ENCODE measurements at places on chromosomes 5 and 9.

DNA sequence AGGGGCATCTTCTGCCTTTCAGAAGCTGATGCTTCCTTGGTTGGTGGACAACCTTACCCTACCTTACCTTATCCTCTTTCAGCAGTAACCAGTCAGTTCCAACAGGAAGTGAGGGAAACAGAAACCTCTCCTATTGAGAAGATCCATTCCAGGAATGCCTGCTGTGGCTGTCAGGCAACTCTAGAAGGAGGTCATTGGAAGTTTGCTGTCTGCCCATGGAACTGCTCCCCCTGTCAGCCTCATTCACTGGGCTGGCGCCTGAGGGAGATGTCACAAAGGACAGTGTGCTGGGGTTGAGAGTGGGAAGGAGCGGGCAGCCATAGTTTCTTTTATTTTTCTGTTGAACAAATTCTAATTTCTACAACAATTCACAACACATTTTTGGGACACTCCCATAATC lies 54.7 kb downstream of the IRX1 start:
- no peak for DNase-seq

DNA sequence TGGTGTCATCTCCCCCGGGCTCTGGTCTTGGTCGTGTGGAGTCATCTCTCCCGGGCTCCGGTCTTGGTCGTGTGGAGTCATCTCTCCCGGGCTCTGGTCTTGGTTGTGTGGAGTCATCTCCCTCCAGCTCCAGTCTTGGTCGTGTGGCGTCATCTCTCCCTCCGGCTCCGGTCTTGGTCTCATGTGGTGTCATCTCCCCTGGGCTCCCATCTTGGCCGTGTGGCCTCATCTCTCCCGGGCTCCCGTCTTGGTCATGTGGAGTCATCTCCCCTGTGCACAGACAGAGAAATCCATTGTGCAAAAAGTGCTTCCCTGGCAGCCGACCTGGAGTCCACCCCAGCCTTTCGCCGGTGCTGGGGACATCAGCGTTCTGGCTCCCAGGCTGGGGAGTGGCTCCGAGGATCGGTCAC lies 91.1 kb upstream of the CACNA1B start:
- DNase-seq, result no peak

DNA sequence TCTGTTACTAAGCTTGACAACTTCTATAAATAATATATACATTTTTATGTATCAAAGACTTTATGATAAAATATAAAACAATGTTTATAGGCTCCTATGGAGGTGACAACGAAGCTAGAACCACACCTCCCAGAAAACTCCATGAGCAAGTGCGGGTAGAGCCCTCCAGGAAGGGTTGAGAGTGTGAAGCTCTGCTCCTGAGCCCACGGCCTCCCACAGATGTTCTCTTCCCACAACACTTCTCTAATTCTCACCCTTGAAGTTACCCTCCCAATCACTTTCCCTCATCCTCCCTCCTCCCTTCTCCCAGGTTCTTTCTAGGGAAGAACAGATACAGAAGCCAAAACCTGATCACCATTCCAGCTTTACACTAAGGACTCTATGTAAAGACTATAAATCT lies 427.6 kb downstream of the SPOCK1 start:
- no peak for DNase-seq

DNA sequence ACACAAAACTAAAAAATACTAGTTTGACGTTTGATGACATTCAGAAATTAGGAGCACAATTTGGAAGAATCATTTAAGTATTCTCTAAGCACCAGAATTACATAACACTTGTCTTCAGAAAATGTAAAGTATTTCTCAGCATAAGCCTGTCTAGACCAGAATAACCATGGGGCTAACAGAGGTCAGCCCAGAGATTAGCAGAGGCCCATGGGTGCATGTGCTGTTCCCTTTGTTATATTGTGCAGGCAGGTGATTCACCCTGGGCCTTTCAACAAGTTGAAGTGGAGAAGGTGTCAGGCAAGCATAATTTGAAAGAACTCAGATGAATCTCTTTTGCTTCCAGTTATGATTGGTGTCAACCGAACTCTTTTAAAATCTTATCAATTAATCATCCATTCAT lies 227.9 kb downstream of the LURAP1L start:
- no peak for DNase-seq

- no peak for DNase-seq
Observed at GRCh38 chr9:127706836-127707241, at the start of gene CFAP157. TSS of gene CFAP157 (plus strand) at chr9:127706988. CDS start at chr9:127707032, 44 bp downstream.

- no peak for DNase-seq
Observed at GRCh38 chr5:59745415-59745863, 148.1 kb downstream of the PDE4D start.

DNA sequence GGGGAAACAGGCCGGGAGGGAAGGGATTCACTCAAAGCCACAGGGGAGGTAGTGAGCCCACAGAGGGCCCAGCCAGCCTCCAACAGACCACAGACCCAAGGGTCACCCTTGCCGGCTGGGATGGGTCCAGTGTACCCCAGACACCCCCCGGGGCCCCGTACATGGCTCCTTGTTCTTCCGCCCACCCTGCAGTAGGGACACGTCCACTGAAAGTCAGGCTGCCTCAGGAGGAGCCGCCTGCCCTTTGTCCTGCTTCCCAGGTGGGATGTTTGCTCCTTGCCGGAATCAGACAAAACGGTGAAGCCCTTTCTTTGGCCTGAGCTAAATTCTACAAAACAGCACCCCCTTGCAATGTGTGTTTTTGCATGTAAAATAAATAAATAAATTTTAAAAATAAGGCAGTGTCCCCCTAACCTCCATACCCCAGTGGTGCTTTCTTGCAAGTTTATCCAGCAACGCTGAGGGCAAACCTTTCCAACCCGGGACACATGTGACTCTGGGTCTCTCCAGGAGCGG lies 25.8 kb downstream of the LHX3 start:
- DNase-seq, result no peak

DNA sequence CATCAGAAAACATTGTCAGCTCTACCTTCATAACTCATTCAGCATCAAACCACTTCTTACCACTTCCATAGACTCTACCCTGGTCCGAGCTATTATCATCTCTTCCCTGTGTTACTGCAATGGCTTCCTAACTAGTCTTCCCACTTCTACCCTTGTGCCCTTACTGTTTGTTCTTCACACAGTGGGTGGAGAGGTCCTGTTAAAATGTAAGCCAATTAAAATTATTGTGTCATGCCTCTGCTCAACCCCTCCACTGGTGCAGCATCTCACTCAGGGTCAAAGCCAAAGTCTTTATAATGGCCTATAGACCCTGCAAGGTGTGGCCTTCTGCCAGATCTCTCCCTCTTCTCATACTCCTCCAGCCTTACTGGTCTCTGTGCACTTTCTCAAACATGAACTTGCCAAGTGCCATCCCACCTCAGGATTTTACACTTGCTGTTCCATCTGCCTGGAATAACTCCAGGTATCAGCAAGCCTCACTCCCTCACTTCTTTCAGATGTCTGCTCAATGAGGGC lies 22.8 kb upstream of the ARAP3 start:
- no peak for DNase-seq

DNA sequence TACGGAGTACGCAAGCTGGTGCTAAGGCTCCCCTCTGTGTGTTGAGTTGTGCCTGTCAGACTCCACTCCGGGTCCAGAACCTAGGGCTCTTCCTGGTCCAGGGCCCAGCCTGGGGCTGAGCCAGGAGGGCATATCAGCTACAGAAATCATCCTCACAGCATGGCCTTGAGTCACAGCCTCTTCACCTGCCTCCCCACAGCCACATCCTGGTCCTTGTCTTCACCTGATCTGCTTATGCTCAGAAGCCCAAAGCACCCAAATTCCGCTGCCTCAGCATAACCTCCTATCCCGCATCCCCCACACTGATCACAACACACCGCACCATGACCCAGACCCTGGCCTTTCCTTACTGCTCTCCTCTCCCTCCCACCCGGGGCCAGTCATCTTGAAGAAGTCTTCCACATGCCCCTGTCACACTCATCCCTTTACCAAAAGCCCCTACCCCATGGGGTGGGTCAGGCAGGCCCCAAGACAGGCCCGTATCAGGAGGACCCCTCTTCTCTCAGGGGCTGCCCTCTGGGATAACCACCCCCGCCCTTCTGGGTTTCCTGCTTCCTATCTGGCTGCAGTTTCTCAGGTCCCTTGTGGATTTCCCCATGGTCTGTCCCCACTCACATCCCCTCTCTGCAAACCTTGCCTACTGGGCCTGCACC lies 1.3 kb upstream of the IL3 start:
- no peak for DNase-seq

- DNase-seq, result no peak
Observed at GRCh38 chr9:113355040-113355596, 5.8 kb downstream of the BSPRY start.

DNA sequence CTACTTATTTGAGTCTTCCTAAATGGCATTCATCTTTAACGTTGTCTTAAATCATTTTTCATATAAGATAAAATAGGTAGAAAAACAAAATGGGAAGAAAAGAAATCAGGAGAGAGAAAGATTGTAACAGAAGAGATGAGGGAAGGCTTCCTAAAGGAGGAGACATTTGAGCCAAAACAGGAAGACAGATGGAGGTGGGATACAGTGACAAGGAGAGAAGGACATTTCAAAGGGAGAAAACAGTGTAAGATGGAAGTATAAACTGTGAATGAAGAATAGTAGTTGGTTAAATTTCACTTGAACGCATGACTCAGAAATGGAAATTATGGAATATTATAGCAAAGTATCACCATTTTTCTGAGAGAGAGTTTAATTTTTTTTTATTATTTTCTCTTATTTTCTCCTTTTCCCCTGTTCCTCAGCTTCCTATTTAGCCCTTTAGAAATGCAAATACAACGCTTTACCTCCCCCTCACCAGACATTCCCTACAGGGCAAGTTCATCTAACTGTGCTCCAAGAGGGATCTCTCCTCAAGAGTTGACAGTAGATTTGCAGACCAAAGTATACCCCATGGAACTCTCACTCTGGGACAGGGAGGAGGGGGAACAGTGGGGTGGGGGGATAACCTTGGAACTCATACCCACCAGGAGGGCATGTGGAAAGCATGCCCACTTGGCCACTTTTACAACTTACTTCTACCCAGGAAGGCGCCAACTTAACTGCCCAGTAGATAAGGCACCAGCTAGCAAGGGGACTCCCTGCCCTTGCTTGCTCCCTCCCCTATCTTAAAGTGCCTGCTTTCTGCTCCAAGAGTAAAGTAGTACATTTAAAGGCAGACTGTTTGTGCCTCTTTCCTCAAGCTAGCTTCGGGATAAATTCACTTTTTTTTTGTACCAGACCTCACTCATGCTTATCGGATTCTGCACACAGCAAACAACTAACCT lies 304.7 kb upstream of the POU5F2 start:
- no peak for DNase-seq

DNA sequence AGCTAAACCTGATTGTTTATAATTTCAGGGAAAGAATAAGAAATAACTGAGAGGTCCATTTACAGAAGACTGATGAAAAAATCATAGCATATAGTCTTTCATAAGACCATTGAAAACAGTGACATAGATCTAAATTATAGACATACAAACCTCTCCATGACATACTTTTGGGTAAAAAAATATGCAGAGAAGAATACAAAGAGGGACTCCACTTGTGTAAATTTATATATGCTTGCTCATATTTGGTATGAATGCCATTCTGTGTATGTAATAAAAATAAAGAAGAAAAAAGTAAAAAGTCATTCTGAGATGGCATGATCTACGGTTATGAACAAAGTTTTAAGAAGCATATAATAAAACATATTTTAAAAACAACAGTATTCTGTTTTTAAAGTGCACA lies 310.7 kb downstream of the ASTN2 start:
- no peak for DNase-seq

DNA sequence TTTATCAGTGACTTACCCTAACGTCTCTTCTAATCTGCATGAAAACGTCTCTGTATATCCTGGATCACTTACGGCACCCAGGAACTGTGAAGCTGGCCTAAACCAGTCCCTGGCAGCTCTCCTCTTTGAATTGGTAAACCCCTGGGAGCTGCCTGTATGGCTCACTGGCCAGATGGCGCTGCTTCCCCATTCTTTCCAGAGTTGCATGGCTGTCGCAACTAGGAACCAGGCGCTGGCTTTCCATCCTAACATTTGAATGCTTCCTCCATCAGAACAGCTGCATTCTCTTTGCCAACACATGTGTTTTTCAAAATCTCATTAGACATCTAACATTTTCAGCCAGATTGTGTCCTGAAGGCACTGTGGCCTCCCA lies 8.0 kb upstream of the PCA3 start:
- DNase-seq, result no peak
